ENCODE measurements at places on chromosomes 7 and 10.

- no peak for DNase-seq
These were observed 31.7 kb upstream of the INSIG1 start for GRCh38 chr7:155265961-155266360.

DNA sequence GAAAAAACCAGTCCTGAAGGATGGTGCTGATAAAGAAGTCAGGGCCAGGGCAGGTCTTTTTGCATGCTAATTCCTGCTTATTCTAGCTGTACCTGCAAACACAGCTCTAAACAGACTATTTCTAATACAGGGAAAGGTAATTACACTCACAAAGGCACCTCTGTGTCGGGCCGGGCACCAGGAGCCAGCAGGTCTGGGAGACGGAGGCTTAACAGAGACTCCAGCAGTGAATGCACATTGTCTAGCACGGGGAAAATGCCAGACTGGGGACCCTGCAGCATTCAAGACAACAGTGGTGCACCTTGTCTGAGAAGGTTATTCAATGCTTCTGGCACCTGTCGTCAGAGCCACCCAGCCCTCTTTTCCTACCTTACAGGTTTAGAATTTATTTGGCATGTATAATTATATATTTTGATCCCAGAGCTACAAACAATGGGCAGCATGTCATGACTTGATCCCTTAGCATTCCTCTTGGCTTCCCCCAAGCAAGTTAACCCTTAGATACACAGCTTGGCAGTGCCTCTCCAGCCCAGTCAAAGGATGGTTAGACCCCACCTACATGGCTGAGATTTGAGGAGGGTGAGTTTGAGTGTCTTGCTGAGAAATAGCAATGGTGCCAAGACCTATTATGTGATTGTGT lies 185.2 kb downstream of the SLC25A13 start:
- DNase-seq, result no peak

DNA sequence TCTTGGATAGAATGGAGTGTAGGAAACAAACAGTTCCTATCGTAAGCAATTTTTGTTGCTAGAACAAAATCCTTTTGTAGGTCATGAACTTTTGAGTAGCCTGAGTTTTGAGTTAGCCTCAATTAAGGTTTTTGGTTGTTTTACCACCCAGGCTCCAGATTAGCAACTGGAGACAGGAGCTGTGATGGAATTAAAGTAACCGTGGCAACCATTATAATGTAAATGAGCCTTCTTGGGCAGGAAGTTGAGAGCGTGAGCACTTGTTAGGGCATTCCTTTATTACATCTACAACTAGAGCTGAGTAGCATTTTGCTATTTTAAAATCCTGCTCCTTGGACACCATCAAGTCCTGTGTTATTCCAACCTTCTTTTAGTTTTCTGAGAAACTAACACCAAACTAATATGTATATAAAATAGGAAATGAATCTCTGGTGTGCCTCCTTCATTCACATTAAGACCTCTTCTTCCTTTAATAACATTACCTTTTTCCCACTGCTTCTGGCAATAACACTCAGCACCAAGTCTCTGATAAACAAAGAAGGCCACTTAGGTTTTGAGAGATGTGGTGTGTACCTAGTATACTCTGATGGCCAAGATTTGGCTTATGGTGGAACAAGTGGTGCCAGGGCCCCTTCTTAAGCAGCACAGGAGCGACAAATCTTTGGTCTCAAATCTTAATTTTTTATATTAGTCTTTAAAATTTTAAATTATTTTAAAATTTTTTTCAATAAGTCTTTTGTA lies 34.0 kb downstream of the AHCYL2 start:
- DNase-seq, result no peak

- DNase-seq, result no peak
These were observed 26.8 kb upstream of the ARMC3 start for GRCh38 chr10:22900841-22901601.

DNA sequence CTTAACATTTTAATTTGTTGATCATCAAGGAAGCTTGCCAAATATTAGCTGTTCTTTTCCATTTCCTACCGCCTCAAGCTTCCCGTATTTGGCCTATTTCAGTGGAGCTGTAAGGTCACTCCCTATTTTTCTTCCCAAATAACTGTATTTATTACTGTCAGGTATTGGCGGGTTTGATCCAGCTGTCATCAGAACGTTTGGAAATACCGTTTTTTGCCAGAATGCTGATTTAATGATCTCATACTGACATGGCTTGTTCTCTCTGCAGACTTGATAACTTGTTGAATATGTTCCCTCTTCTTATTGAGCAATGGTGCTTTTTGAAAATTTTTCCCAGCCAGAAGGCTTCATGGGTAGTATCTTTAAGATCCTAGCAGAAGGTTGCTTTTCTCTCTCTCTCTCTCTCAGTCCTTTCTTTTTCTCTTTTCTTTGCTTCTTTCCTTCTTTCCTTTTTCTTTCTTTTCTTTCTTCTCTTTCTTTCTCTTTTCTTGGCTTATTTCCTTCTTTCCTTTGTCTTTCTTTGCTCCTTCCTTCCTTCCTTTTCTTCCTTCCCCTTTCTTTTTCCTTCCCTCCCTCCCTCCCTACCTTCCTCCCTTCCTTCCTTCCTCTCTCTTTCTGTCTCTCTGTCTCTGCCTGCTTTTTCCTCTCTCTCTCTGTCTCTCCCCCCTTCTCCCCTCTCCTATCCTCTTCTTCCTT lies 42.1 kb downstream of the CUX1 start:
- DNase-seq, result no peak

DNA sequence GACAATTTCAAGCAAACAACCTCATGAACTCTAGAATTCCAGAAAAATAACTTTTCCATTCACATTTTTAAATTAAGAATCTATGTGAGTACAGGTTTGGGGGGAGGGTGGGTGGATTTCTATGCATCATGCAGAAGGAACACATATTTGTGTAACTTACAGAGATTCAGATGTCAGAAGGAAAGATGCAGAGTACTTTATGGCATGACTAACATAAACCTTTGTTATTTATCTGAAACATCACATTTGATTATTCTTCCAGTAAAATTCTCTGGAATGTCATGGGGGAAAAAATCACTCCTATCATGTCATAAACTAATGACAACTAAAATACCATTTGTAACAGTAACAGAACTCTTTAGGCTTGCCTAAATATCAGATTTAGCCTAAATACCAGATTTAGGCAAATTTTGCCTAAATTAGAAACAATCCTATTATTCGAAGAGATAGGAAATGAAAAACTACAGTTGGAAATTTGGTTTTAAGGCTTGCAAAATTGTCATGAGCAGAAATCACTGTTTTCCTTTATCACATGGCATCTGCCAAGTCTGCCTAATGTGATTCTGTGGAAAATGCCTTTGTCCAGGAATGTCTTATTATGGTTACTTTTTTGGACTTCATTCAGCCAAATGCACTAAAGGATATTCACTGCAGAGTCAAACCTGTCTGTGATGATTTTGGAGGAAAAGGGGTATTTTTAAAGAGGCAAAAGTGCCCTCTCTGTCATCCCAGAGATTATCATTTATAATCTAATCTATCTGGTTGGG lies 527.7 kb upstream of the CELF2 start:
- DNase-seq, result no peak

DNA sequence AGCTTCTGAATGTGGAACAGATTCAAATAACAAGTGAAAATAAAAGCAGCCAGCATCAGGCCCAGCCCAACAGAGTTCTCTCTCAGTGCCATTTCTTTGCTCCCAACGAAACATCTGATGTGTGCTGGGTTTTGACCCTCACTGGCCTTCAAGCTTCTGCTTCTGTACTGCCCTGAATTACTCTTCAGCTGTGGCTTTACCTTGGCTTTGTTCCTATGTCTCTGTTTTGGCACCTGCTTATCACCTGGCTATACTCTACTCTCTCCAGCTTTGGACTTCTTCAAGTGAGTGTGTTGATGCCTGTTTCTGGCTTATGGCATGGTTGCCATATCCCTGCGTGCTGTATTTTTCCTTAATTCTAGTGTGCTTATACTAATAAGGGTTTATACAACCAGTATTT lies 768.3 kb downstream of the SORCS1 start:
- no peak for DNase-seq

- no peak for DNase-seq
These were observed 675.4 kb upstream of the AUTS2 start for GRCh38 chr7:68922850-68923249.

GRCh38 chr7:48249166-48249565 lies 77.9 kb downstream of the ABCA13 start:
- no peak for DNase-seq

DNA sequence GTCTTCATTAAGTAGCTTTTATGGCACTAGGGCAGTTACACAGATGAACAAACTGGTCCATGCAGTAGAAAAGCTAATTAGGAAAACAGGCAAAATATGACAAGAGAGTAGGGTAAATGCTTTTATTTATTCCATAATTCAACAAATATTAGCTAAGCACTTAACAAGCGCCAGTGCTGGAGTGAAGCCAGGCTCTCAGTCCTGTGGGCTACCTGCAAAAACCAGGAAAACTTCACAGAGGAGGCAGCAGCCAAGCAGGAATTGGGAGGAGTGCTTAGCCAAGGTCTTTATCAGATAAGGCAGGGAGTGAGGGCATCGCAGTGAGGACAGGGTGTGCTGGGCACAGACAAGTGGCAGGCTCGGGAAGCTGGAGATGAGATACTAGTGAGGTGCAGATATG lies 4.9 kb upstream of the KAT6B start:
- DNase-seq, result no peak

DNA sequence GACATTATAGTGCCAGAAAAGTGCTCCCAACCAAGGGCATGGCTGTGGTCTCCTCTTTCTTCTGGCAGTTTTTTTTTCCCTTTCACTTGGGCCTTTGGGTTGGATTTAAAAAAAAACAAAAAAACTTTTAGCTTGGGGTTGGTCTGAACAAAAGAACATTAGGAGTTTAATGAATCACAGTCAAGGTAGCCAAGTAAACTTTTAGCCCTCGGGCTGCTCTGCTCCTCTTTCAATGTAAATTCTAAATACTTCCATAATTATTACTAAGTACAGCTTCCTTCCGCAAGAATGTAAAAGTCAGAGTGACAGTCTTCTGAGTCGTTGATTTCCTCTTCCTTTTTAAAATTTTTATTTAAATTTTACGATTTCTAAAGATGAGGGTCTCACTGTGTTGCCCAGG lies 79.2 kb downstream of the NRF1 start:
- DNase-seq, result no peak

GRCh38 chr7:155071916-155072571 lies 1.9 kb downstream of the HTR5A start:
- no peak for DNase-seq

- no peak for DNase-seq
These were observed 636.6 kb downstream of the TNS3 start for GRCh38 chr7:46945328-46945727.

DNA sequence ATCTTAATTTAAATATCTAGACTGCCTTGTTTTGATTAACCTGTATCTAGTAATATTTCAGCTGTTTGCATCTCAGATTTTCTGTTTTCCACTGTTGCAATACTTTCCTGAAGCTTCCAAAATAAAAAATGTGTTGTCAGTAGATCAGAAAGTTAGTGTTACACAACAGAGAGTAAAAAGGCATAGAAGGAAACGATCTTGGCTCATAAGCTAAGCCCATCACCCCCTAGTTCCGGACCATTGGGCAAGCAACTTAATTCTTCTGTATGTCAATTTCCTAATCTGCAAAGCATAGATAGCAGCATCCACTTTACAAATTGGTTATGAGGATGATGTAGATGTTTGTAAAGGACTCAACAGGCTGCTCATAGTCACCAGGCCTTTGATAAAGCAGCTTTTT lies 4.4 kb downstream of the PON3 start:
- DNase-seq, result no peak

DNA sequence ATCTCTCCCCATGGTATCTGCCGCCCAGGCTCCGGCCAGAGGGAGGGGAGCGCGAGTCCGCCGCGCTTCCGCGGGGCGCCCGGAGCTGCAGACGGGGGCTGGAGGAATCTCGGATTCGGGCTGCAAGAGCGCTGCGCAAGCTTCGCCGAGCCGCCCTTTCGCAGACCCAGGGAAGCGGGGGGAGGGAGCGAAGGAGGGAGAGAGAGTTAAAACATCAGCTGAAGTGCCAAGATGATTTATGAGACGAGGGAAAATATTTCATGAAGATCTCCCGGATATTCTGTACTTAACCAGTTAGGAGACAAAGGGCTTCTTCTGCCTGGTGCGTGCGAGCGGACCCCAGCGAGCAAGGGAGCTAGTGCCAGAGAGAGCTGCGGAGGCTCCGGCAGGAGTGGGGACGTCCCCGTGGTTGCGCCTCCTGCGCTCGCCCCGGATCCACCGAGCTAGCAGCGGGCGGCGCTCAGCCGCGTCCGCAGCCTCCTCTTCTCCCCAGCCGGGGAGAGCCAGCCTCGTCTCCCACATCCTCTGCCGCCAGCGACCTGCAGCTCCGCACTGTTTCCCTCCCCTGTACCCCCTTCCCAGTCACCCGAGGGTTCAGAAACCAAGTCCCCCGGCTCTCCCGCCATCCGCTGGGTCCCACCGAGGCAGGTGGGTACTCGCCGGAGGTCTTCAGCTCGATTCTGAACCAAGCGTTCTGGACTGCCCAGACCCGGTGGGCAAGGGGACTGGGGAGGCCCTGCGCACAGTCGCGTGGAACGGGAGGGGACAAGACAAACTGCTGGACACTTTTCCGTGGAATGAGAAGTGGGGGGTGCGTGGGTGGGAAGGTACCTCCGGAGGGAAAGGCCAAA lies 1.0 kb upstream of the PAX2 start:
- DNase-seq, result no peak

DNA sequence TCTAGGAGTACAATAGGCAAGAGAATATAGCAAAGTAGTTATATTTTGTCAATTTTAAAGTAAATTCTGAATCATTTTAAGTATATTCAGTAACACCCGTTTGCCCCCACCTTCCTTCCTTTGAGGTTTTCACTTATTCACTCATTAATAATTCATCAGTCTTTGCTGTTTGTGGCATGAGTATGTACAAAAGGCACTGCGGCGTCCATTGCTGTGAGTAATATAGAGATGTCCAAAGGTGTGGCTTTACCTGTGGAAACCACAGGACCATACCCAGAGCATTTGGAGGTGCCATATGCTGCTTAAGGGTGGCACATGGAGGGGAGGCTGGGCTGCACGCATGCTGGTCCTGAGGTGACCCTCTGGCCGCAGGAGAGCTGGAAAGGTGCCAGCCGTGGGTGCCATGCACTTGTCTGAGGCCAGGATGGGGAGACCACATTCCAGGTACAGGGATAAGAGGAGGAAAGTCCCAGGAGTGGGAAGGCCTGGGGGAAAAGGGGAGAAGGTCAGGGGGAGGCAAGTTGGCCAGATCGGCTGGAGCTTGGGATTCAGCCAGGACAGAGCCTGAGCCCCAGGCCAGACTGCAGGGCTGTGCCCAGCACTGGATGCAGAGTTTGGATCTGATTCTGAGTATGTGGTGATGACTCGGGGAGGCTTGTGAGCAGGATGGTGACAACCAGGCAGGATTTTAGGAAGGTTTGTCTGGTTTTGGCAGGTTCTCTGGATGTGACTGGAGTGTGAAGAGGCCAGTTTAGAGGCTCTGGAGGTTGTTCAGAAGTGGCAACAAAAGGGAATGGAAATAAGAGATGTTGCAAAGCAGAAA lies 223.4 kb downstream of the MGMT start:
- no peak for DNase-seq

DNA sequence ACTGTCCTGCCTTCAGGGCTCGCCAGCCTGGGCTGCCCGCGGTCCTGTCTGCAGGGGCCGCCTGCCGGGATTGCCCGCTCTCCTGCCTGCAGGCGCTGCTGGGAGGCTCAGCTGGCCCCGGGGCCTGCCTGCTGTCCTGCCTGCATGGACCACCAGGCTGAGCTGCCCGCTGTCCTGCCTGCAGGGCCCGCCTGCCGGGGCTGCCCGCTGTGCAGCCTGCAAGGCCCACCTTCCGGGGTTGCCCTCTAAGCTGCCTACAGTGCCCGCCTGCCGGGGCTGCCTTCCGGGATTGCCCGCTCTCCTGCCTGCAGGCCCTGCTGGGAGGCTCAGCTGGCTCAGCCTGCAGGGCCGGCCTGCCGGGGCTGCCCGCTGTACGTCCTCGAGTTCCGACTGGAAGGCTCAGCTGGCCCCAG lies 164.4 kb downstream of the GLRX3 start:
- DNase-seq, result peak; percentile 23

GRCh38 chr7:132134814-132135445 lies 441.3 kb downstream of the PLXNA4 start:
- no peak for DNase-seq

Measured in stimulated activated CD4-positive, alpha-beta T cell treated with anti-CD3 and anti-CD28 coated beads, Interleukin-12 subunit alpha, Interleukin-12 subunit beta, amount 100 ng/mL, for 48 hours (primary cell).